Articular chondrocyte of knee joint (primary cell): ENCODE measurements at places on chromosomes 5 and 9. TPM values are rescaled to one million over a fixed set of nuclear protein-coding genes. Genes with fewer than 3 reads are reported as not detected.

The BTNL8 gene
- not detected in 2 replicates for total RNA-seq

The NMRK1 gene
- 18.9 and 36.2 TPM in 2 replicates for total RNA-seq

The MYMK gene
- not detected in 2 replicates for total RNA-seq

The PCDHA12 gene
- total RNA-seq = 0.13 TPM in 1 of 2 replicates, not detected in the other

The TMC1 gene
- 0.39 and 0.76 TPM in 2 replicates for total RNA-seq

The FBXO4 gene
- total RNA-seq = 21.2 and 23.9 TPM in 2 replicates

The SLC6A18 gene
- not detected in 2 replicates for total RNA-seq

The NUTM2G gene
- total RNA-seq = not detected in 2 replicates

The CDC25C gene
- total RNA-seq = 3.4 and 5.9 TPM in 2 replicates

The SLC6A7 gene
- not detected in 2 replicates for total RNA-seq

The PCDHA9 gene
- total RNA-seq = 0.11 and 0.26 TPM in 2 replicates

The CDC20B gene
- total RNA-seq = not detected in 2 replicates

The SLC6A19 gene
- not detected in 2 replicates for total RNA-seq

The CDH18 gene
- total RNA-seq = under 0.01 and 0.22 TPM in 2 replicates

The FAM81B gene
- total RNA-seq = not detected in 2 replicates

The PCDHB7 gene
- 2.0 and 2.5 TPM in 2 replicates for total RNA-seq

The NIPBL gene
- 39.6 and 46.3 TPM in 2 replicates for total RNA-seq

The SOX30 gene
- total RNA-seq = under 0.01 TPM in 1 of 2 replicates, not detected in the other

The TTC16 gene
- under 0.01 TPM in 1 of 2 replicates, not detected in the other for total RNA-seq
